CD4-positive, alpha-beta T cell treated with Interleukin-15 for 4 hours (primary cell): ENCODE measurements at places on chromosomes 3 and 15.

DNA sequence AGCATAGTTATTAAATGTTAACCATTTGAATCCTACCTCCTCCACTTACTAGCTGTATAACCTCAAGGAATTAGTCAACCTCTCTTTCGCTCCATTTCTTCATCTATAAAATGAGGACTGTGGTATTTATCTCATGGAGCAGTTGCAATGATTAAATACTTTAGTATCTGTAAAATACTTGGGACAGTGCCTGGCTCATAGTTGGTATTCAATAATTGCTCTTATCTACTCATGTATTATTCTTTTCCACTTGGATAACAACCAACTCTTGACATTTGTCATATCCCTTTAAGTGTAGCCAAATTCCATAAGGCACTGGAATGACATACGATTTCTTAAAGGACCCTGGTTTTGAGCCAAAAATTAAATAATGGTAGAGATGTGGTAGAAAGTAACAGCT is 72.0 kb downstream of the FSIP1 start:
- DNase-seq, result no peak

DNA sequence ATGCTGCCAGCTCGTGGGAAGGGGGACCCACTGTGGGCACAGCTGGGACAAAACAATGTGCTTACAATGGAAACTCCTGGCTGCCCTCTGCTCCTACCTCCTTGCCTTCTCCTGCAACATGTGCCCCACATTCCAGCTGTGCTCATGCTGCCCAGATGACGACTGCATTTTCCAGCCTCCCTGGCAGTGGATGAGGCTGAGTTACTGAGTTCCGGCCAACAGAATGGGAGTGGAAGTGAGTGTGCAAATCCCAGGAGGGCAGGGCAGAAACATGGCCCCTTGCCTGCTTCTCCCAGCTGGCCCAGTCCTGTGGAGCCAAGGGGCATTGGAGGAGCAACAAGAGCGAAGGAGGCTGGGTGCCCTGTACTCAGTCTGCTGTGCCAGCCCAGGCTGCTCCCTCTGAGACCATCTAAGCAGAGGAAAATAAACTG is 17.1 kb downstream of the KLF15 start:
- DNase-seq, result no peak

GRCh38 chr3:128374746-128375445 is 91.8 kb downstream of the DNAJB8 start:
- DNase-seq, result no peak

DNA sequence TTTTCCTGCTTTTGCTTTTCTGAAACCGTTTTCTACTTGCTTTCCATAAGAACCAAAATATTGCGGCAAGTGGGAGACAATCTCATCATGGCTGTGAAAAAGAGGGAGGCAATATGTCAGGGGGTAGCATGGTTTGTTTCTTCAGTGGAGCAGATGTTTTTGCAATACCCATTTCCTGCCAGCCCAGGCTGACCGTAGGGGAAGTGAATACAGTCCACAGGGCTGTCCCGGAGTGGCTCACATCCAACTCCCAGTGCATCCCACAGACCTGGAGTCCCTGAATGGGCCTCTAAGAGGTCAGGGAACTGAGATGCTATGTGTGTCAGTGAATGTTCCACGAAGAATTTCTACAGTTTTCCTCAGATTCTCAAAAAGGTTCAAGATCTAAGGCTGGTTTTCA is 69.6 kb downstream of the EPHB1 start:
- DNase-seq, result no peak

DNA sequence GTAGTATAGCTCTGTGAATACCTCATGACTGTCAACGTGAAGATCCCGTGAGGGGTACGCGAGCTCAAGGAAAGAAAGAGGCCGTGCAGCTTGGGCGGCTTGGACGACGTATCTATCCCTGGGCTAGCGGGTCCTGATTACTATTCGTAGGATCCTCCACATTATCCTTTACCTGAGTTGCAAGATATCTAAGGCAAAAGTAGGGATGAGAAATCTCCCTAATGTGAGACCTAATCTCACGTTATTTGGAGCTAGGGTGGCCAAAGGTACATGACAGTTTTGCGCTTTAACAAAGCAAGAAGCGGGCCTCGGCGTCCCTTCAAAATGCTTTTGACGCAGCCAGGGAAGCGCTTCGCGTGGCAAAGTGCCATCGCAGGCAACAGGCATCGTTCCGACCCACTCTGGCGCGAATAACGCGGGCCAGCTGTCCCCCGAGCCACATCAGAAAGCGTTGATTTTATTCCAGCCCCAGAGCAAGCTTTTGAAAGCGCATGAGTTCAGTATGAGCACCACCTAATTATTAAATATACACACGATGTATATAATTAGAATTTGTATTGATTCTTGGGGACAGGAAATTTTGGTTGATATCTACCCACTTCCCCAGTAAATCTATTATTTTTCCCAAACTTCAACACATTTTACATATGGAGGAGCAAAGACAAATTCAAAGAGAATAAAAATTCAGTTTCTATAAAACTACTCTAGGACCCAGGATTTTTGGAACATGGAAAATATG is 2.5 kb upstream of the EOMES start:
- no peak for DNase-seq

DNA sequence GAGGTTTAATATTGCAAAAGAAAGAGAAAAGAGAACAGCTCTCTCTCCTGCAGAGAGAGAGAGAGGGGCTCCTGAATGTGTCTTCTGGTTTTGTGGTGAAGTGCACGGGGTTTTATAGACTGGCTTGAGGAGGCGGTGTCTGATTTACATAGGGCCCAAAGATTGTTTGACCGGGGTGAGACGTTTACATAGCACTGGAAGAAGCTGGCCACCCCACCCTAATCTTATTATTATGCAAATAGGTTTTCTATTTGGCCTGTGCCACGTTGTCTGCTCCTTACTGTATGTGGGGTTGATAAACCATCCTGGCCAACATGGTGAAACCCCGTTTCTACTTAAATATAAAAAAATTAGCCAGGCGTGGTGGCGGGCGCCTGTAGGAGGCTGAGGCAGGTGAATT is 268.6 kb downstream of the SV2B start:
- no peak for DNase-seq

GRCh38 chr3:171972871-171973348 is 66.5 kb upstream of the FNDC3B start:
- no peak for DNase-seq

DNA sequence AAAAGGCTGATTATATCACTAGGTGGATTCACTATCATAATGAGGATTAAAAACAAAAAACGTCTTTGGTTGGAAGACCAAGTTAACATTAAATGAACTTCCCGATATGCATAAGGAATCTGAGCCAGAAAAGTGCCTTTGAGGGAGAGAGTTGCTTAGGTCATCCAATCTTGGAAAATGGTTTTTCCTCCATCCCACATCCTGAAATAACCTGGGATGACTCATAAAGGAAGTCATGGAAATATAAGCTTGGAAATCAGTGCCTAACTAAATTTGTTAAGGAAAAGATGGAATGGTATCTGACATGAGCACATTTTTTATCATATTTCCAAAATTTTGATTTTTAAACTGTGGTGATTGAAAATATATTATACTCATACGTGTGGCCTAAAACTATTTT is 66.0 kb downstream of the KBTBD8 start:
- no peak for DNase-seq

DNA sequence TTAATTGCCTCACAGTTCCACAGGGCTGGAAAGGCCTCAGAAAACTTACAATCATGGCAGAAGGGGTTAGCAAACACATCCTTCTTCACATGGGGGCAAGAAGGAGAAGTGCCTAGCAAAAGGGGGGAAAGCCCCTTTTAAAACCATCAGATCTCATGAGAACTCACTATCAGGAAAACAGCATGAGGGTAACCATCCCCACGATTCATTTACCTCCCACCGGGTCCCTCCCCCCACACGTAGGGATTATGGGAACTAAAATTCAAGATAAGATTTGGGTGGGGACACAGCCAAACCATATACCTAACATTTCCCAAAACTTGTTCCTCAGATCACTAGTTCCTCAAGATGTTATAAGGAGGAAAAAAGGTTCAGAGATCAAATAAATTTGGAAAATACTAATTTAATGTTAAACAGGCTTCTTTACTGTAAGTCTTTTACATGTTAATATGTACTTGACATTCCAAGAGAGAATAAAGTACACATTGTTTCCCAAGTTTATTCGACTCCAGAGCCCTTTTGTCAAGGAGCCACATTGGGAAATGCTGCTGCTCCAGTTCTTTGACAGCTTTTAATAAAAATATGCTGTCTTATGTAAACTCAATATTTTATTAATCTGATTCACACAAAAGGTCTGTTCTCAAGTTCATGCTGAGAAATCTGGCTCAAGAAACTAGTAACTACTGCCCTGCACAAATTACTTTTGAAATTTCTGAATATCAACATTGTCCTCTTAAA is 17.8 kb downstream of the HERC1 start:
- no peak for DNase-seq

GRCh38 chr3:63351159-63352007 is 73.3 kb downstream of the SYNPR start:
- DNase-seq, result peak; percentile 2

GRCh38 chr15:78076231-78077052 is 1.1 kb downstream of the TBC1D2B start:
- no peak for DNase-seq

GRCh38 chr3:56753206-56753820 is 48.4 kb downstream of the ARHGEF3 start:
- DNase-seq, result peak; percentile 64

DNA sequence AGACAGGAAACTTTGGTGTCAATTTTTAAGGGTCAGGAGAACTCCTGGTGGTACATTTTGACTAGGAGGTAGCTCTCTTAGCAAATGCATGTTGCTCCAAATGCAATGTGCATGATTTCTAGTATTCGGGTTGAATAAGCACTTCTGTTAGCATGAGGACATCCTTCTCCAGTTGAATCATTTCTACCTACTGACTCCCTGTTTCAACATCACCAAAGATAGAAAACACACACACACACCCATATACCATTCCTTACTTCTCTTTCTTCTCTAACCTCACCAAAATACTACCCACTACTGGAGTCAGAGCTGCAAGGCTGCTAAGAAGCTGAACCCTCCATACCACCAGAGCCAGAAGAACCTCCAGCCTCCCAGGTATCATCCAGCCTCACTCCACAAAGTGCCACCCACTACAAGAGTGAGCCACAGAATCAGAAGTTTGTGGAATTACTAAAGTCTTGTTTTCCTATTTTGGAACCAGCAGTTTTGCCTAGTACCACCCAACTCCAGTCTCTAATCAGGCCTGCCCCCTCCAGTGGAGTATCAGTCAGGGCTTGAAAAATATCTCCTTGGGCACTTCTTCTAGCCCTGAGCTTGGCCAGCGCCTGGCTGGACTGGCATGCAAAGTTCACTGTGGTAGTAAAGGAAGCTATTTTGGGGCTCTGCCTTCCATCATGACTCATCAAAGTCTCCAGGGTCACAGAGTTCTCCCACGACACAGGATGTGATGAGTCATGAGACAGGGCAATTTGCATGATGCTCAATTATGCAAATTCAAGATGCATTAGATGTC is 110.3 kb downstream of the CYP19A1 start:
- DNase-seq, result no peak

DNA sequence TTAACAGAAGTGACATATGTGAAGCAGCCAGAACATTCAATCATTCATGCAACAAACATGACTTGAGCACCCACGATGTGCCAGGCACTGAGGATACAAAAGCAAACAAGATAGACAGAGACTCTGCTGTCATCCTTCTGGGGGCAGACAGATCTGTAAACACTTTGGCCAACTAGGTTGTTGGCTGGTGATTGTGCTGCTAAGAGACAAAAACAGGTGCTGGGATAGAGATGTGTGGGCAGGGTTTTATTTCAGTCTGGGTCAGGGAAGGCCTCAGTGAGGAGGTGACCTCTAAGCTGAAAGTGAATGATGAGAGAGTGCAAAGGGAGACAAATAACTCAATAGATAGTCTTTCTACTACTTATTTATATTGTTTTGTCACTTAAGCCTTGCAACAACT is 147.0 kb upstream of the VEPH1 start:
- no peak for DNase-seq

GRCh38 chr3:78895528-78895927 is 872.3 kb downstream of the ROBO1 start:
- no peak for DNase-seq

- DNase-seq, result peak; percentile 4
These were observed 21.3 kb downstream of the COLQ start for GRCh38 chr3:15500107-15500724.

DNA sequence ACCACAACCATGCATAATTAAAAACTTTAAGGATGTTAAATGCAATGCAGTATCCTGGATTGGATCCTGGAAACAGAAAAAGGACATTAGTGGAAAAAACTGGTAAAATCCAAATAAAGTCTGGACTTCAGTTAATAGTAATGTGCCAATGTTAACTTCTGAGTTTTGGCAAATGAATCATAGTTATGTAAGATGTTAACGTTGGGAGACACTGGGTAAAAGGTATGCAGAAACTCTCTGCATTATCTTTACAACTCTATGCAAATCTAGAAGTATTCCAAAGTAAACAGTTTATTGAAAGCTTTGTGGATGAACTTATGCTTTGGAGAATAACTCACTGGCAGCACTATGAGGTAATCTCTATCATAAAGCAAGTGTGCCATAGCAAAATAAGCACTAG is 357.4 kb downstream of the RORA start:
- DNase-seq, result no peak

- no peak for DNase-seq
These were observed 29.3 kb upstream of the MYO1E start for GRCh38 chr15:59401824-59402569.

DNA sequence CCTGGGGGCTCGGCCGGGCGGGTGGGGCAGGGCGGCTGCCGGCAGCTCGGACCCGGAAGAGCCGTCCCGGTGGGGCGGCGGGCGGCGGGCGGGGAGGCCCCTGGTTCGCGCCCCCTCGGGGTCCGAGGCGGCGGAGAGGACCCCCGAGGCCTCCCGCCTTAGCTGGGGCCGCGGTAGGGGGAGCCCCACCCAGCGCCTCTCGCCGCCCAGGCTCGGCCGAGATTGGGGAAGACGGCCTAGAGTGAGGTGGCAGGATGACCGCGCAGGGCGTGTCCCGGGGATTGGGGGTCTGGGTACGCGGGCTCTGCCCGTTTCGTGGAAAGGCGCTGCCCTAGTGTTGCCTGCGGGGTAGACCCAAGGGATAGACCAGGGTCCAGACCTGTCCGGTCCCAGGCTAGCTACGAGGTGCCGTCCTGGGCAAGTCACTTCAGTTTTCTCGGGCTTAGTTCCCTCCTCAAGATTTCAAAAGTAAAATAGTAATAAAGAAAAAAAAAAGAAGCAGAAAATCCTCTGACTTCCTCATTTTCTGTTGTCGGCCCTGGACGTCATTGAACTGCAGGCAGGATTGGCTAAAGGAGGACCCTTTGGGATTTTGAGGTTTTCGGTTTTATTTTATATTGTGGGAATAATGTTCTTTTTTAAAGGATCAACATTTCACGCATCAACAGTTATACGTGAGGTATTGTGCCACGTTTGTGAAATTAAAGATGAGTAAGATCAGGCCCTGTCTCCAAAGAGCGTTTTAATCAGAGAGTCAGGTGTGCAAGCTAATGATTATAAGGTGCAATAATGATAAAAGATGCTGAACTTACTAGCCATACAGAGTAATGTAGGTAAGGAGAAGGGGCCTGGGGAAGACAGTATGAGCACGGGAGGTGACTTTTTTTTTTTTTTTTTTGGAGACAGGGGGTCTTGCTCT is 679 bp downstream of the IQGAP1 start:
- peak; percentile 55 for DNase-seq

- no peak for DNase-seq
These were observed 44.6 kb upstream of the SLC25A36 start for GRCh38 chr3:140896997-140897396.
